ENCODE measurements at places on chromosomes 4 and X.
A peak's percentile ranks its signal among the peaks of the same experiment; 100 is the strongest.

DNA sequence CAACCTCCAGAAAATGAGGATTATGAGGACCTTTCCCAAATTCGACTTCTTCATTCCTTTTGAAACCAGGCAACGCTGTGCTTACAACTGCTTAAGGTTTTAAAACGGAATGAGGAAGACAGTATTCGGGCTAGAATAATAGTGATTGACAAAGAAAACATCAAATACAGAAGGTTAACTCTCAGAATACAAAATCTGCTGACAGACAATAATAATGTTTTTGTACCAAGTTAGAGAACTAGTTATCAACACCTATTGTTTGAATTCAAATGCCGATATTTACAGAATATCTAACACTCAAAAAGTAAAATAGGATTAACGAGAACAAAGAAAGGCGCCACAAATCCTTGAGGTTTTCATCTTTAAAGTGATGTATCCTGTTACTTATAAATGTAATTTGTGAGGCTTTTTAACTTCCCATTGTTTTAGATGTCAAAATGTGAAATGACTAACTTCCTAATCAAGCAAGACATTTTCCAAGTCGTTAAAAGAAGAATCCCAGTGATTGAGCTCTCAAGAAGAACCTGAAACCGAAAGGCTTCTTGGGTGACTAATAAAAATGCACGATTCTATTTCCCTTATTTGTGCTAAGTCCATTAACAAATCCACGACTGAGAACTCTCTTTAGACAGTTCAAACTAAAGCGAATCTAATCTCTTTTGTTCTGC, 118.3 kb downstream of the SORBS2 start:
- no peak for DNase-seq

GRCh38 chrX:132712350-132712749, 223.5 kb upstream of the MBNL3 start:
- DNase-seq = no peak

DNA sequence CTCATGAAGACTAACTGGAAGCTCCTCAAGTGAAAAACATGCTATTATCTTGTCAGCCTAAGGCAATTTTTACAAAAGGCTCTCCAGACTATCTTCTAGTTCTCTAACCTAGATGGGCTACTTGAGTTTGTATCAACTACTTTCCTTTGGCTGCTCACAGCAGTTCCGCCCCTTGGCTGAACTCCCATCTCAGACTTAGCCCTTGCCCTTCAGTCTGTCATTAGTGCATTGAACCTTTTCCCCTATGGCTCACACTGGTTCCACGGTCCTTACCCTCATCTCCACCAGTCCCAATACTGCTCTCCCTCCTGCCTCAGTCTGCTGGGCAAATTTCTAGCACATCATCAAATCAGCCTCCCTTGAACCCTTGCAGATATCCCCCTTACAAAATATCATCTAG, 362.3 kb downstream of the PPP1R2C start:
- DNase-seq = no peak

GRCh38 chr4:152374606-152375285, 161.1 kb downstream of the FBXW7 start:
- no peak for DNase-seq

- DNase-seq = no peak
Observed at GRCh38 chr4:183816882-183817509, 88.1 kb upstream of the STOX2 start.

- no peak for DNase-seq
Observed at GRCh38 chrX:29746326-29746725, 469.0 kb upstream of the MAGEB2 start.

DNA sequence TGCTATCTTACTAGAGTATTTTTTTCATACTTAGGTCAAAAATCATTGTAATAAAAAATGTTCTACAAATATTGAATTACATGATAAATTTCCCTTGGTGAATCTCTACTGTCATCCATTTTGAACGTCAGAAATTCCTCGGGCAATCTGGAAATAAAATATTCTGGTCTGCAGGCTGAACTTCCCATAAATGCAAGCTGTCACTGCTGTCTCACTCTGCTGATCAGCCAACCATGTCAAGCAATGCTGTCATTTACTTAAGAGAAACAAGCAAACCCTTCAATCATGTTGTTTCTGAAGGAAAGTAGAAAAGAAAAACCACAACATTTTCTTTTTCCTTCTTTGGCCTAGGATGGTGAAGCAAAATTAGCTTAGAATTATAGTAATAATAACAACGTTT, 514.2 kb upstream of the GALNT7 start:
- DNase-seq = no peak

- DNase-seq = no peak
Observed at GRCh38 chrX:71302461-71303213, 1.1 kb downstream of the ITGB1BP2 start.

DNA sequence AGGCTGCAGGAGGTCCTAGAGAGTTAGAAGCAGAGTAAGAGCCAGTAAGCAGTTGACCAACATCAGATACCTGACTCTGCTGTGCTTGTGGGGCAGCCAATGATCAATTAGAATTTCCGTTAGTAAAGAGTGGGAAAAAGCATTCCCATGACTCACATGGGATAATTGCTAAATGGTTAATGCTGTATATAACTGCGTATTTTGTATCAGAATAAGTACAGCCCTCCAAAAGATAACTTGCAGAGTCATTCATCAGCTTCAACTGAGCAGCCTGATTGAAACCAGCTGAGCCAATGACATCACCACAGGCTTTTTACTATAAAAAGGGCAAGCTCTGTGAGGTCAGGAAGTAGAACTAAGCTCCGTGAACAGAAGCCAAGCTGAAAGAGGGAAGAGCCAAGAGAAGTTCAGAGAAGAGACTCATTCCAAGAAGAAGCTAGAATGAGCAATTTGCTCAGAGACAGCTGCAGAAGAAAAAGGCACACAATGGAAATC, 67.9 kb downstream of the PPP3CA start:
- peak; percentile 18 for DNase-seq

- DNase-seq = no peak
Observed at GRCh38 chr4:6472008-6472386, 417 bp downstream of the PPP2R2C start.

GRCh38 chrX:144006811-144007210, 122.9 kb downstream of the UBE2NL start:
- DNase-seq = no peak

GRCh38 chr4:53614591-53614990, 23.3 kb upstream of the LNX1 start:
- no peak for DNase-seq

DNA sequence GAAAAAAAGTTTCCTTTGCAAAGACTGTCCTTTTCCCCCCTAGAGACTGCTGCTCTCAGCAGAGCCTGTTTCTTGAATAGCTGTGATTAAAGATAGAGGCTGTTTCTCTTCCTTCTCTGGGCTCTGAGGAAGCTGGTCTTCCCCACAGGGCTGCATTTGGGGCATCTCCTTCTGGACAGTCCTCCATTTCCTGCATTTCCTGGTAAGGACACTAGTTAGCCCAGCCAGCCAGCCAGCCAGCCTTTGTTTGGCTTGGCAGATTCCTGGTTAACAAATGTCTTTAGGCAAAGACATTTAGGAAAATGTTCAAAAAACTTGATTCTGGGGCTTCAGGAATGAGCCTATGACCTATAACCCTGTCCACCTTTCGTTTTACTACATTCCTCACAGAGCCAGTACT, 34.0 kb upstream of the PLAC1 start:
- DNase-seq = no peak

DNA sequence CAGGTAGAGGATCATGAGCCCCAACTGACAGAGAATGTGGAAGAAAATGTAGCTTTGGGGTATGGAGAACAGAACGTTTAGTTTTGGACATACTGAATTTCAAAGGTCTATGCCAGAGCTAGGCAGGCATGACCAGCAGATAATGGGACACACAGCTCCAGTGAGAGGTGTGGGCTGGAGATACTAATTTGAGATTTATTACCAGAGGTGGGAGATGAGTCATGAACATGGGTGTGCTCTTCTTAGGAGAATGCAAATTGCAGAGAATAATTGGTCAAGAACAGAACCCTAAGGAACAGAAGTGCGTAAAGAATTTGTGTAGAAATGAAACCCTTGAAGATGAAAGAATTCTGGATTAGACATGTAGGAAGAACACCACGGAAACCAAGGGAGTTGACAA, 125.2 kb downstream of the PACRGL start:
- no peak for DNase-seq

- DNase-seq = no peak
Observed at GRCh38 chr4:147596981-147597380, 20.2 kb upstream of the TMEM184C start.

DNA sequence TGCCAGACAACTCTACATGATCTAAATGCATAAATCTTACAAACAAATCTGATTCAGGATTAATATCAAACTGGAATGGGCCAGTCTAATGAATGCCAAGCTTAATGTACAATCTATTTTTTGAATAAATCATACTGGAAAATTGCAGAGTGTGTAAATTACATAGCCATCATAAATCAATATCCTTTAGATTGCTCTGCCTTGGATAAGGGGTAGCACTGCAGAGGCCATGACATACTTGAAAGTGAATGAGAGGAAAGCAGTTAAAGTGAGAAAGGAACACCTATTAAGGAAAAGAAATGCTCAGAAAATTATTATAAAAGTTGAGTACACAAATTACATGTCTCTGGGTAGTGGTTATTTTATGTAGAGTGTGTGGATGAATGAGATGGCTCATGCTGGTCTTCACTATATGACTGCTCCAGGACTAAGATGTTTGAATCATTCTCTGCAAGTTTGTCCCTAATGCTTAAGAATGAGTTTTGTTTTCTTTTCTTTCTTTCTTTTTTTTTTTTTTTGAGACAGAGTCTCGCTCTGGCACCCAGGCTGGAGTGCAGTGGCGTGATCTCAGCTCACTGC, 100.2 kb downstream of the ADGRL3 start:
- no peak for DNase-seq

GRCh38 chr4:73275318-73275654, 16.7 kb upstream of the ANKRD17 start:
- no peak for DNase-seq

DNA sequence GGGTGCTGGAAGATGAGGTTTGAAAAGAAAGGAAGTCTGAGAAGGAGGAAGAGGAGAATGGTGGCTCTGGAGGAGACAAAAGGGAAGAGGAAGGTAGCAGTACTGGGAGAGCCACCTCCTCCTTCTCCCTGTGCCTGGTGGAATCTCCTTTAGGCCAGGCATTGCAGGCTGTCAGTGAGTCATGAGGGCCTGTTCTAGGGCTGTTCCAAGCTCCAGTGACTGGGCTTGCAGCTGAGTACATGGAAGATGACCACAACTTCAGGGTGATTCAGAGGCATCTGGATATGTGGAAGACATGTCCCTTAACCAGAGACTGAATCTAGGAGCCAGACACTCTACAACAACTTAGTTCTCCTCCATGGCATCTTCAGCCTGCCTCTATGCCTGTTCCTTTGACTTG, 107.8 kb downstream of the EFNB1 start:
- no peak for DNase-seq

DNA sequence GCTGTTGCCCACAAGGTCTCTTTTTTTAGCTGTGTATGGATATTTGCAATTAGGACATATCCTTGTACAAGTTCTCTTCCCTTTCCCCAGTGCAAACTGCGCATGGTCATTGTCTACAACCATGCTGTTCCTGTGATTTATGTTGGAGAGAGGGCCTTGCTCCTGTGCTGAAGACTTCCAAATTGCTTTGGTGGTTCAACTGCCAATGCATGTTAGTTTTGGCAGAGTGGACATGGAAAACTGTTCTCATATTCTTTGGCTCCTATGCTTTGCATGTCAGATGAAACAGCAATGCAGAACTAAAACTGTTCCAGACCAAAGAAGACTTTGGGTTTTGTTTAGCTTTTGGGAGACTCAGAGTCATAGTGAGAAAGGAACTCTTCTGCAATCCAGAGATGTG, 148.8 kb upstream of the EDNRA start:
- DNase-seq = no peak

- no peak for DNase-seq
Observed at GRCh38 chrX:2679534-2680485, 11.3 kb upstream of the CD99 start.

DNA sequence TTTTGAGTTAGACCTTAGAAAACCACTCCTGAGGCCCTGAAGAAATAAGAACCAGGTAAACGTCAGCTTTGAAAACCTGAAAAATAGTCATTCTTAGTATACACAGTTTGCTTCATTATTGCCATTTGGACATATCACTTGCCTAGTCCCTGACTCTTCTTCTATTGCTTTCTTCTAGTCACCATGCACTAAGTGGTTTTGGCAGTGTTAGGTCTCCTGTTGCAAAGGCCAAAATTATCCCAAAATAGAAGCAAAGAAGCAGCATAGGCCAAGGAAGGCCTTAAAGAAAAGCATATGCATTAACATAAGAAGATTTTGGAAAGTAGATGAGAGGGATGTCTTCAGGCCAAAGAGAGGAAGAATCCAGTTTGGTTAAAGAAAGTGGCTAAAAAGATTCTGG, 24.1 kb upstream of the SMPX start:
- DNase-seq = no peak

DNA sequence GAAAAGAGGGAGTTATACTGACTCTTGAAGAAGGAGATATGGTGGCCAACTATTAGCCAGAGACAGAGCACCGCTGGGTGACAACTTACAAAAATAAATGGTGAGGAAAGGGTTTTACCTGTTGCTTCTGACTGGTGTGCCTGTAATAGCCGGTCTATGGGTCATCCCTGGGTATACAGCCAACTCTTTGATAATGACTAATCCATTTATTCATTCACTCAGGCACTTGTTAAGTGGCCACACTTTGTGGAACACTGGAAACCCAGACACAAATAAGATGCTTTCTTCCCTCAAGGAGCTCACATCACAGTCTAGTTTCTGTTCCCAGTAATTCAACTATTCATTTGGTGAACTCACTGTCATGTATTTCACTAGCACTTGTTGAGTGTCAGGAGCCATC, 13.2 kb upstream of the CAPN6 start:
- DNase-seq = no peak

GRCh38 chr4:53307210-53307609, 58.7 kb downstream of the SCFD2 start:
- DNase-seq = no peak

- DNase-seq = no peak
Observed at GRCh38 chrX:153765138-153766079, 1.4 kb downstream of the PLXNB3 start.

DNA sequence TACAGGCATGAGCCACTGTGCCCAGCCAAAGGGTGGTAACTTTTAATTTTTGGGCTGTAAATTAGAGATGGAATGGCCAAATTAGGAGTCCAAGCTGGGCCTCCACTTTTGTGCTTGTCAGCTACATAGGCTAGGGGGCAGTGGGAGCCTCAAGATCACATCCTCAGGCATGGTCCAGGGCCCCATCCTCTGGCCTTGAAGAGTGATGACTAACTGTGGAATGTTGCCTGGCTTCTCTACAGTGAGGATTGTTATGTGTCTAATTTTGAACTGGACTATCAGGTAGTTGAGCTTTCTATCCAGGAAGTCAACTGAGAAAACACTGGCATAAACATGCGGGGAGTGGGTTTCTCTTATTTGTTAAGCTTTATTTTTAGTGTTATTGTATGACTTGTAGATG, 33.0 kb downstream of the CCNG2 start:
- no peak for DNase-seq

- DNase-seq = no peak
Observed at GRCh38 chrX:152930516-152930915, 32.6 kb downstream of the ZNF185 start.

GRCh38 chr4:159224408-159224807, 121.5 kb downstream of the RAPGEF2 start:
- DNase-seq = no peak

GRCh38 chrX:34624416-34624815, 32.7 kb downstream of the TMEM47 start:
- no peak for DNase-seq
